ENCODE measurements at places on chromosomes 3 and 15. TPM values are rescaled to one million over a fixed set of nuclear protein-coding genes. Genes with fewer than 3 reads are reported as not detected.

- no peaks in the 10 kb centered on the region for H3K4me1 ChIP-seq
- H3K4me3 ChIP-seq: no peak overlapping the region
- no peaks in the 10 kb centered on the region for H3K36me3 ChIP-seq
These were observed 82.6 kb upstream of the TRIM42 start for GRCh38 chr3:140595295-140595694.

DNA sequence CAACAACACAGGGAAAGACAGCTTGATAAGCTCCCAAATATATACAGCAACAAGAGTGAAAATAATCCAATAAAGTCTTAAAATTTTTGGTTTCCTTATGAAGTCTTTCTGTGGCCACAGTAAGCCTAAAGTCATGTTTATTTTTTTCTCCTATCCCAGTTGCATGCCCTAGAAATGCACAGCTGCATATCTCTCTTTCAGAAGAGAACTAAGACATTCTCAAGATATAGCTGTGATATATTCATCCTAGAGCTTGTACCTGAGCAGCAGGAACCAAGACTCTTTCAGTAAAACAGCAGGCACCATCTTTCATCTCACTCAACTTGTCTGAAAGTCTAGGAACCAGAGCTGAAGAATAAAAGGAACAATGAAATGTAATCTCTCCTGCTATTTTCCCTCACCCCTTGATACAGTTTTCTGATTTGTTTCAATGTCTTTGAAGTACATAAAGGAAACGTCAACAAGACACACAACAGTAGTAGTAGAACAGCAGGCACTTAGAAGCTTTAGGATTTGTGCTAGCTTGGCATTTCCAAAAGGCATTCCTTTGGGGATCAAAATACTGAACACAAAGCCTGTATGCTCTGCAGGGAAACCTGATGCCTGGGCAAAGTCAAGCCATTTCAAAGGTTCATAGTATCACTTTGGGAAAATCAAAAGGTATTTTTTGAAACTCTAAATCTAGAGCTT lies 536.8 kb downstream of the PYDC2 start:
- H3K4me1 ChIP-seq: peaks cover 4% of the 10 kb centered on the region
- peaks cover 11% of the 10 kb centered on the region for H3K36me3 ChIP-seq
- no peaks in the 10 kb centered on the region for H3K27me3 ChIP-seq
- no peak overlapping the region for H3K27ac ChIP-seq
- no peak overlapping the region for H3K4me3 ChIP-seq
- no peak for DNase-seq

DNA sequence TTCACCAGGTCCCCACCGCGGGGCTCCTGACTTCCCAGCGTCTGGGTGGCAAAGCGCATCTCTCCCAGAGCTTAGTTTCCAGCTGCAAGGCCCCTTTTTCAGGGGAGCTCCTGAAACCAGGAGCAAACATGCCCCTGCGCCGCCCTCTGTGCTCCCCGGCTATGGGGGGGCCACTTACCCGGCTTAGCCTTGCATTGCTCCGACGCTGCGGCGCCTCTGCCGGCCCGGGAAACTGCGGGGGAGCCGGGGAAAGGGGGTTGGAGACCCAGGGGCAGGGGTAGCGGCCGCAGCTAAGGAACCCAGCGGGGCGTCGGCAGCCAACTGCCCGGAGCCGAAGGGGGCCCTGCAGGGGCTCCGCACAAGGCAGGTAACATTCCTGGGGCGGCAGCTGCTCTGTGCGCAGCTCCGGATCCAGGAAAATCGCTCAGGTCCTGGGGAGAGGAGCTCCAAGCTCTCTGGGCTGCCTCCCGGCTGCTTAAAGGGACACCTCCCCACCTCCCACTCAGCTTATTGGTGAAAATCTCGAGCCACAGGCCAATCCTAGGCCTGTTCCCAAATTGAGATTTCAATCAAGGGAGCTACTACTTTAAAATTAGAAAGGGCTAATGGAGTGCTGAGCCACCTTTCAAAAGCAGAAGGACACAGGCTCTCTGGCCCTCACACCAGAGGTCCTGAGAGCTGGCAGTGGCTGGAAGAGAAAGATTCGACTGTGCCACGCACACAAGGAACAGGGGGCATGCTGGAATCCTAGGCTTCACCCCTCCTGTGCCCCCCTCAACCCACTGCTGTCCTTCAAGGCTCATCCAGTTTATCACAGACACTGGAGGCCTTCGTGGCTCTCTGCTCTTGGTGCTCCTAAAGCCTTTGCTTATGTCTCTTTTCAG lies 42.7 kb upstream of the PRICKLE2 start:
- H3K27me3 ChIP-seq: peaks cover 2% of the 10 kb centered on the region
- peaks cover 53% of the 10 kb centered on the region for H3K4me1 ChIP-seq
- peak; percentile 6 for DNase-seq
- no peak overlapping the region for H3K27ac ChIP-seq

Gene CYP11A1
- total RNA-seq: 1.0 TPM

DNA sequence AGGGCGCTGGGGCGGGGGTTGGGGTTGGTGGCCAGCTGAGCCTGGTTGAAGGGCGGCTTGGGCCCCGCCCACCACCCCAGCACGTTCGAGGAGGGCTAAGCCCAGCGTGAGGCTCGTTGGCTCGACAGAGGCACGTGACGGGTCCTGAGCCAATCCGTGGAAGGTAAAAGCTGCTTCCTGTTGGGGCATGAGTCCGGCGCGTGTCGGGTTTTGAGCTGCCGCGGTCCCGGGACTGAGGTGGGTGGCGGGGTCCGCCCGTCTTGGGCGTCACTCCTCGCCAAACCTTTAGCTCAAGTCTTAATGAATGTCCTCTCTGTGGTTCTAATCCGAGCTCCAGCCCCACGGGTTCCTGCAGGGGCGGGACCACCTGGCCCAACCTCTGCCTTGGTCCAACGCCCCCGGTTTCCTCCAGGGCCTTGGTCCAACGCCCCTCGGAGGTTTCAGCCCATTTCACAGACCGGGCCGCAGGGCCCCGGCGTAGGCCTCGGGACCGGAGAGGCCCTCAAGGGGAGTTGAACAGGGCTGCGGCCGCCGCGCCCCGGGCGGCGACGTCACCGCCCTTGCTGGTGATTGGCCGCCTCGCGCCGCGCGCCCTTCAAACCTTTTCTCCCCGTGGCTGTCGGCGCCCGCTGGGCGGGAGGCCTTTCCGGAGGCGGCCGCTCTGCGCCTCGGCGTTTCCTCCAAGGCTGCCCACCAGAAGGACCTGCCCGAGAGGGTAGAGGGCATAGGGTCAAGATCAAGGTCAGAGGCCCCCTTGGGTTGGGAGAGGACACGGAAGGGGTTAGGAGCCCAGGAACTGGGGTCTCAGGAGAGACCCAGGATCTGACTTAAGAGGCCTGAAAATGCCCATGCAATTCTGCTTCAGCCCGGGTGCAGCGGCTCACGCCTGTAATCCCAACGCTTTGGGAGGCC lies at the start of gene RCCD1:
Gene RCCD1, plus strand, starts transcription at position 173 of the 912 bp plus-strand sequence. CDS start 1,851 bp downstream, outside the sequence.
- DNase-seq: peak; percentile 75
- H3K4me3 ChIP-seq: peak within 1 kb of the TSS; percentile 88
- H3K36me3 ChIP-seq: peaks cover 10% of the 10 kb centered on the region
- H3K27ac ChIP-seq: peak within 1 kb of the TSS; percentile 83

Gene MESP2
- total RNA-seq: 0.36 TPM
